ENCODE measurements at places on chromosomes 13 and 19. TPM values are rescaled to one million over a fixed set of nuclear protein-coding genes. Genes with fewer than 3 reads are reported as not detected.

GRCh38 chr13:54226876-54227275 lies 1198.3 kb downstream of the OLFM4 start:
- no peak for DNase-seq

DNA sequence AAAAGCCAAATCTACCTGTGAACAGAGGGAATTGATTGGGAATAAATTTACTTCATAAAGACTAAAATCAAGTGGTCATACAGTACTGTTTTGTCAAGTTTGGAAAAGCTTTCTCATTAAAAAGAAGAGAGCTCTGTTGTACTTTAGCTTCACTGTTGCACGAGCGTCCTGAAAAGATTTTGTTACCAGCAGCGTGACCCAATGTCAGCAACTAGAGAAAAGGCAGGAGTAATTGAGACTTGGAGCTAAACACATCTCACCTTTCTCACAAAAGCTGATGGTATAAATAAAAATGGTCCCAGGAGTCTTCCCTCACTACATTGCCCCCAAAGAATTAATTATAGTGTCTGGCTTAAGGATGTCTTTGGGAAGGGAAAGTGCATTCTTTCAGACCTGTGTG lies 613.7 kb downstream of the OLFM4 start:
- no peak for DNase-seq

DNA sequence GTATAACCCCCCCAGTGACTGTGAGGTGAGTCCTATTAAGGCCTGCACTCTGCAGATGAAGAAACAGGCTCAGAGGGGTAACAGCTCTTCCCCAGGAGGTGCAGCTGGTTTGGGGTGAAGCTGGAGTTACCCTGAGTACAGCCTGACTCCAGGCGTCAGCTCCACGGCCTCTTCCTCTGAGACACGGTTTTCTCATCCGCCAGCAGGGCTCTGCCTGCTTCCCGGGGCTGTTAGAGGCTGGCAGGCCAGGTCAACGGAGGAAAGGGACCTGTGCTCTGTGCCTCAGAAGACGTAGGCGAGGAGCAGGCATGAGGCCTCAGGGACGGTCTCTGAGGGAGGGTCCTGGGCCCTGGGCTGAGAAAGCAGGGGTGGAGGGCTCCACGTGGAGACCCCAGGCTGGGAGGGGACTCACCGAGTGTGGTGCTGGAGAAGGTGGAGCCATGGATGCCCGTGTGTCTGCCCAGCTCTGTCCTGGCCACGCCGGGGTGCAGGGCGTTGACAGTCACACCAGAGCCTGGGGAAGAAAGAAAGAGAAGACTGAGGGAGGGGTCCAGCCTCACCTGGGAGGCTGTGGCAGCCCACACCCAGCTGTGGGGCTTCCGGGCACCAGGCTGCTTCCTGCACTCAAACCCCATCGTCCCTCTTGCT lies 9.0 kb upstream of the GP6 start:
- DNase-seq, result no peak

GRCh38 chr19:50723069-50723468 lies at the start of gene CLEC11A:
CLEC11A (plus strand) TSS chr19:50723364; CDS start chr19:50723526, 162 bp downstream.
- DNase-seq, result peak; percentile 75

- peak; percentile 46 for DNase-seq
These were observed 9.8 kb downstream of the CLEC4M start for GRCh38 chr19:7772752-7773291.

Gene CBARP
- 15.0 TPM for total RNA-seq

DNA sequence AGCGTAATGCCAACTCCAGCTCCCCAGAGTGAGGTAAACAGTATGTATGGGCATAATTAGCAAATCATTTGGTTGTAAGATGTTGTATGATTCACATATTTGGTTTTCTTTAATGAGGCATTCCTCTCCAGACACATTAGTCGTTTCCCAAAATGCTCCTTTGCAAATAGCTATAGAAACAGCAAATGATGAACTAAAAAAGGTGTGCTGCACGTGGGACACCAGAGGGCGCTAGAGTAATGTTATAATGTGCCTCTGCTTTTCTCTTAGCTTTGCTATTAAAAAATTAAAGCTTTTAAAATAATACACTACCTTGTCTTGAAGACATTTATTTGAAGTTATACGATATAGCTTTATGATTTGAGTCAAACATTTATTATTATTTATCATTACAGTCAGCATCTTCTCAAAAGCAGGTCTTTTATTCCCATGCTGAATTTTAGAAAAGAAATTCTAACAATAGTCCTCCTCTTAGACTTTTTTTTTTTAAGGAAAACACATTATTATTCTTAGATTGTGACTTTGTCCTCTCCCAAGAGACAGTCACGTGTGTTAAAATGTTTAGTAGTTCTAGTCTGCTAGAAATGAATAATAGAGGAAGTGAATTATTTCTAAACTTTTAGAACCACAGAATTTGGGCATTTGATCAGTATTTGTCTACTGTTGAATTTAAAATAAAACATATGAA lies 121.6 kb upstream of the FRY start:
- DNase-seq, result peak; percentile 65

DNA sequence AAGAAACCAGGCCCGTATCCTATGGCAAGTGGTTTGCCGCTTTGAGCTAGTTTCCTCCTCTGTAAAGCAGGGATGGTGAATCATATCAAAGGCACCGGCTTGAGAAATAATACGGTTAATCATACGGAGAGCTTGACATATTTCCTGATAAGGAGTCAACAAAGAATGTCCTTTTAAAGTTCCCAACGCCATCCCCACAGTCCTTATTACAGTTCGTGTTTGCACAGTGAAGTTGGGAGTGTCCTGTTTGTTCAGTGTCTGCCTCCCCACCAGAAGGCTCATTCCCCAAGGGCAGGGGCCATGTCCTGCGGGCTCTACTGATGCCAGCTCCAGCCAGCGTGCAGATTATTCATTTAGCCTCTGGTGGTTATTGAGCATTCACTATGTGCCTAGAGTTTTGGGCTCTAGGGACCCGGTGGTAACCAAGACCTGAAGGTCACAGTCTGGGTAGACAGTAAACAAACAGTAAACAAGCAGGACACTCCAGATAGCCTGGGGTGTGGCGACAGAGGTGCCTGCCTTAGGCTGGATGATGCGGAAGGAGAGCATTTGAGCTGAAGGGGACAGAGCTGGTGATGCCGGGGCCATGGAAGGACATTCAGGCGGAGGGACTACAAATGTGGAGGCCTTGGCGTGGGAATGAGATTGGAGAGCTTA lies 6.3 kb downstream of the GRAMD1A start:
- no peak for DNase-seq

DNA sequence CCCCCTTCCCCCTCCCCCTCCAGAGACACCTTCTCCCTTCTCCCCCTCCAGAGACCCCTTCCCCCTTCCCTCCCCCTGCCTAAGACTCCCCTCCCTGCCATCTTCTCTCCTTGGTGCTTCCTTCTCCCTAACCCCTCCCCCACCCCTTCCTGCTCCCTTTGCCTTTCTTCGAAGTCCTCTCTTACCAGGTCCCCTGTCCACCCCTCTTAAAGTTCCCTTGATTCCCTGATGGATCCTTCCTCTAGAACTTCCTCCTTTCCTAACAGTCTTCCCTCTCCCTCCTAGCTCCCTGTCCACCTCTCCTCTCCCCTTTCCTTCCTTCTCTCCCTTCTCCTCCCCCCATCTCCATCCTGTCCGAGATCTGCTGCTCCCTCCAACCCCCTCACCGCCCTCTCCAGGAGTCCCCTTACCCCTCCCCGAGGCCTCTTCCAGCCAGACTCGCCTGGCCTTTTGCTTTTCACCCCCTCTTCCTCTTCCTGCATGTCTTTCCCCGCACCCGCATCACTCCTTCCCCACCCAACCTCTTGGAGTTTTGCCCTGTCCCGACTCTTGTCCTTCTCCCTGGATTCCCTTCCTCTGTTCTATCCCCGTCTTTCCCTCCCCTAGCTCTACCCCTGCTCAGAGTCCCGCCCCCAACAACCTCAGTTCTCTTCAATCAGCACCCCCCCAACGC lies 3.1 kb downstream of the TNFSF9 start:
- DNase-seq, result no peak

DNA sequence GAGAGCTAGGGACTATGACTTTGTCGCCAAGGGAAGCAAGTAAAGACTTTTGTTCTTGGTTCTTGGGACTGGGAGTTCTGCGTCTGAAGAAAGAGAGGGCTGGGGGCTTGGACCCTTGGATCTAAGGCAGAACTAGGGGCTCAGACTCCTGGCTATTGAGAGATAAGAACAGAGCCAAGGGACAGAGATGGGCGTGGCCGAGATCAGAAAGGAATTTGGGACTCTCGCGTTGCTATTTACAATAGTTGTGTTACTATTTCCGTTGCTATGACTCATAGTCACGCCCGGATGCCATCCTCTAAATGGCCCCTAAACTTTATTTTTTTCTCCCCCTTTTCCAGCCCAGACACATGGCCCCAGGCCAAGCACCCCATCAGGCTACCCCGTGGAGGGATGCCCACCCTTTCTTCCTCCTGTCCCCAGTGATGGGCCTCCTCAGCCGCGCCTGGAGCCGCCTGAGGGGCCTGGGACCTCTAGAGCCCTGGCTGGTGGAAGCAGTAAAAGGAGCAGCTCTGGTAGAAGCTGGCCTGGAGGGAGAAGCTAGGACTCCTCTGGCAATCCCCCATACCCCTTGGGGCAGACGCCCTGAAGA lies 759 bp downstream of the PPP1R15A start:
- peak; percentile 96 for DNase-seq

Gene HSPB6
- total RNA-seq, result 0.50 TPM

DNA sequence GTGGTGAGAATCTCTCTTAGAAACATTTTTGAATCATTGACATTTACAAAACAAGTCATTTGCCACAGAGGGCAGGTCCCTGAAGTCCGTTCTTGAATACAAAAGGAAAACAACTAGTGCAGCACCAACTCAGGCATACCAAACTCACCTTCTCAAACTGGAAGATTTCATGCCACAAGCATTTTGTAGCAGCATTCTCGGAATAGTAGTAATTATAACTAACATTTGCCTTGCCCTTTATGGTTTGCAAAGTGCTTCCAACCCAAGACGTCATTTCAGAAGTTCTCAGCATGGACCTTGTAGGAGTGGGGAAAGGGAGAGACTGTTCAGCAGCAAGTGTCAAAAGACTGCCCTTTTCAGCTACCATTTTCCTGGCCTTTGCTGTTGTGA lies 344.6 kb downstream of the RFC3 start:
- no peak for DNase-seq

DNA sequence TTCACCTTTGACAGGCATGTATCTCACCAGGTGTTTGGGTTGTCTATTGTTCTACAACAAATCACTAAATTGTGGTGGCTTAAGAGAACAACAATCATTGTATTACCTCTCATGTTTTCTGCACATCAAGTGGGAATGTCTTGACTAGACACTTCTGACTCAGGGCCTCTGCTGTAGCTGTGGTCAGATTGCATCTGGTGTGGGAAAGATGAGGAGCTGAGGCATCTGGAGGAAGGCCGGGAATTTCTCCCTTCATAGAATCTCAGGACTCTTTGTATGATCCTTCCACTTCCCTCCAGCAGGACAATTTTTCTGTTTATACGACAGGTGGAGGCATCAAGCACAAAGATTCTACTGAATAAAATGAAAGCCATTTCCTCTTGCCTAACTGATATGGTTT lies 511.8 kb upstream of the NBEA start:
- DNase-seq, result no peak
